ENCODE measurements at places on chromosomes 11 and 22.

- no peak for DNase-seq
Measured at GRCh38 chr22:40033586-40034380, 39.0 kb downstream of the FAM83F start.

- no peak for DNase-seq
Measured at GRCh38 chr11:117039900-117040299, 58.3 kb downstream of the SIK3 start.

DNA sequence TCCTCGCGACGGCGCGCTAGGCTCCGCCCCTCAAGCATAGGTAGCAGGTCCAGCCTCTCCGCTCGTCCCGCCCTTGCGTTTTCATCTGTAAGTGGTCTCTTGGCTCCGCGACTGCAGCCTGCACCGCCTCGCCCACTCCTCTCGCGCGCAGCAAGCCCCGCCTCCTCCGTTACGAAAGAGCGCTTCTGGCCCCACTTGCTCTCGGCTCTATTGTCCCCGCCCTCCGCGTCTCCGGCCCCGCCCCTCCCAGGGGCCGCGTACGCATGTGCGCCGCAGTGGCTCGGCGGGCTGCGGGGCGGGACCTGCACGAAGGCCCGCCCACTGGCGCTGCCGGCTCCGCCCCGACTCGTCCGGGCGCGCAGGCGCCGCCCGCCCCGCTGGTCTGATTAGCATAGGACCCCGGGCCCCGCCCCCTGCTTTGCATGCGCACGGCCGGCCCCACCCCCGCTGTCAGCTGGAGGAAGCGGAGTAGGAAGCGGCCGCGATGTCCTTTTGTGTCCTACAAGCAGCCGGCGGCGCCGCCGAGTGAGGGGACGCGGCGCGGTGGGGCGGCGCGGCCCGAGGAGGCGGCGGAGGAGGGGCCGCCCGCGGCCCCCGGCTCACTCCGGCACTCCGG lies at the start of gene ESRRA:
TSS of gene ESRRA (plus strand) at position 450 of the 616 bp plus-strand sequence. CDS start 1,656 bp downstream, outside the sequence.
- DNase-seq: peak; percentile 99

- no peak for DNase-seq
Measured at GRCh38 chr11:127106938-127107337, 106.4 kb upstream of the KIRREL3 start.

DNA sequence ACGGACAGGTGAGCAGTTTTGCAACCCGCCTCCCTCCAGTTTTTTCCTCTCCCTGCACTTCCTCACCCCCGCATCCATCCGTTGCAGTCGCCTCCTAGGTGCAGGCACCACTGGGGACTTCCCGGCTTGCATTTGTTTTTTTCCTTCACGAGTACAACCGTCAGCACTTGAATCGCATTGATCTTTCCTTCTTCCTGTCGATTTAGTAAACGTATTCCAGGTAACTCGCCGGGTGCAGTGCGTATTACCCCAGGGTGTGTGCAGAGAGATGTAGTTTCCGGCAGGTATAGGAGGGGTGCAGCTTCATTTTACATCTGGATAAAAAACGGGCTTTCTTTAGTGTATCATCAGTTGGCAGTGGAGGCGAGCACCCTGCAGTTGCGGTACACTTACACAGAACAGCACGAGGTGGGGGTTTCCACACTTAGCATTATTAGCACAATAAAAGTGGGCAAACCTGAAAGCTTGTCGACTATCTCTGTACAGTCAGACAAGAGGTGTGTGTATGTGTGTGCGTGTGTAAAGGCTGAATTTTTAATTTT lies at the start of gene SORL1-AS1:
TSS of gene SORL1-AS1 (minus strand) at position 359 of the 542 bp plus-strand sequence.
- DNase-seq: no peak

- DNase-seq: no peak
Measured at GRCh38 chr11:64558065-64558745, 32.8 kb upstream of the SLC22A12 start.

GRCh38 chr22:46934746-46935491 lies 172.5 kb downstream of the TBC1D22A start:
- DNase-seq: peak; percentile 51

DNA sequence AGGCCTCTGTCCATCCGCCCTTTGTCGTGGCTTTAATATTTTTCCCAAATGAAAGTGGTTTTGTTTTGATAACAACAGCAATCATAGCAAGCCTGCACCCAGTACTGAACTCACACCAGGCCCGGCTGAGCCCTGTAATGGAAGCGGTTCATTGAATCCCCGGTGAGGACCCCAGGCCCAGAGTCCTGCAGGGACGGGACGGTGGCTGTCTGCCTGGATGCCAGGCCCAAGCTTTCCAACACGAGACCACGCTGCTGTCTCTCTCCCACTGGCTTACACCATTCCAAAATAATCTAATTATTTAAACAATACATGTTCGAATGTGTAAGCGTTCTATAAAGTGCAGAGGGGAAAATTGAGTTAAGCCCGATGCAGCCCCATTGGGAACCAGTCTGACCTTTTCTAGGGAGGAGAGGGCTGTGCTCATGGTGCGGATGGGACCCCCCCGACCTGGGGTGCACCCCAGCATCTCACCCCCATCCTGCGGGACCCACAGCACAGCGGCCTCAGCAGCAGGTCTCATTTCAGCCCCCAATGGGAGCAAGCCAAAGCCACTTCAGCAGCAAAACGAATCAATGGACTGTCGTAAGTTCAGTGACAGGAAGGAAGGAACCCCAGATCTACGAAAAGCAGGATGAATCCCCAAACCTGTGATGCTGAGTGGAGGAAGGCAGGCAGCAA lies 1046.9 kb downstream of the BRD1 start:
- no peak for DNase-seq

GRCh38 chr11:6238902-6239301 lies at the start of gene CNGA4:
CNGA4 (plus strand) TSS chr11:6239089; CDS start chr11:6239207, 118 bp downstream.
- DNase-seq: no peak

- no peak for DNase-seq
Measured at GRCh38 chr11:108025387-108026080, 16.8 kb downstream of the CUL5 start.

GRCh38 chr11:3203221-3204043 lies 15.2 kb downstream of the MRGPRG start:
- no peak for DNase-seq

DNA sequence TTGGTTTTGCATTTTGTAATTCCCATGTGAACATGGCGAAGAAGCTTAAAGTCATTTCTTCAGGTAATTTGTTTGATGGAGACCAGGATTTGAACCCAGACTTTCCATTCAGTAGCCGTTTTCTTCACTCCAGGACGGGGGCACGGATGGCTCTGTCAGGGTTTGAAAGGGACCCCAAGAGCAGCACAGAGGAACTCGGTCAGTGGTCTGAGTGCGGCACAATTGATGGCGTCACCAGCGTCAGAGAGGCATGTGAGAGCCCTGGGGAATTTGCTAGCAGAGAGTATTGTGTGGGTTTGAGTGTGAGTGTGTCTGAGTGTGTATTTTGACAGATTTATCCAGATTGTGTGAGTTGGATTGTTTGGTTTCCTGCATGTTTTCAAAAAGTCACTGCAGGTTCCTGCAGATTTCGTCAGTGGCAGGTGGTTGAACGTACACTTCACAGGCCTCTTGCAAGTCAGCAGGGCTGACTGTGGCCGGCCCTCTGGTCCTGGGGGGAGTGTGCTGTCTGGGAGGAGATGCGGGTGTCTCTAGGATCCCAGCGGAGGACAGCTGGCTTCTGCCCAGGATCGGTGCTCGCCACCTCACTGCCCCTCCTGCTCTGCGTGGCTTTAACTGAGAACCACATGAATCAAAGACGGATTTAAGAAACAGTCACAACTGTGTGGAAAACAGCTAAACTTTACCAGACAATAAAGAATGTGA lies 199.3 kb downstream of the TBC1D22A start:
- no peak for DNase-seq

GRCh38 chr11:84310268-84310667 lies 1024.1 kb upstream of the CCDC90B start:
- no peak for DNase-seq

GRCh38 chr11:63670433-63671321 lies 499 bp downstream of the ATL3 start:
- no peak for DNase-seq

DNA sequence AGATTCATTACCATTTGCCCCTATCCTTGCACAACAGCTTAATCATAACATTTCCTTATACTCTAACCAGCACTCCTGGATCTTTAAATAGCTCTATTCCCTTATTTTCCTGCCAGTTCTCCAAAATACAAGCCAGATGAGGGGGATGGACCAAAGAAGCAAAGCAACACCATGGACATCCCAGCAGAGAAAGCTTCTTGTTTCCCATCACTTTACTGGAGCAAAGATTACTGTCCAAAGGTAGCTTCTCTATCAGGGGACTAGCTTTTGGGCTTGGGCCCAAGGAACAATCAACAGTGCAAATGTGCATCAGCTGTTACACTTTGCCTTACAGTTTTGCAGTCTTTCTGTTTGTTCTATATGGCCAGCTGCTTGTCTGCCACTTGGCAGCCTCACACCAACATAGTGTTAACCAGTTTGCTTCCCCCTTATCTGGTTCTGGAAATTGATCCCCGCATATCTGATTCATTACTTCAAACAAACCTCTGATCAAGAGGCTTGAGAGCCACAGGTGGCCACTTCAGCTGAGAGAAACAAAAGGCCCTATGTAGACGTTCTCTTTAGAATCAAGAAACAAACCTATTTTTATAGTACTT lies 814.3 kb downstream of the METTL15 start:
- no peak for DNase-seq

DNA sequence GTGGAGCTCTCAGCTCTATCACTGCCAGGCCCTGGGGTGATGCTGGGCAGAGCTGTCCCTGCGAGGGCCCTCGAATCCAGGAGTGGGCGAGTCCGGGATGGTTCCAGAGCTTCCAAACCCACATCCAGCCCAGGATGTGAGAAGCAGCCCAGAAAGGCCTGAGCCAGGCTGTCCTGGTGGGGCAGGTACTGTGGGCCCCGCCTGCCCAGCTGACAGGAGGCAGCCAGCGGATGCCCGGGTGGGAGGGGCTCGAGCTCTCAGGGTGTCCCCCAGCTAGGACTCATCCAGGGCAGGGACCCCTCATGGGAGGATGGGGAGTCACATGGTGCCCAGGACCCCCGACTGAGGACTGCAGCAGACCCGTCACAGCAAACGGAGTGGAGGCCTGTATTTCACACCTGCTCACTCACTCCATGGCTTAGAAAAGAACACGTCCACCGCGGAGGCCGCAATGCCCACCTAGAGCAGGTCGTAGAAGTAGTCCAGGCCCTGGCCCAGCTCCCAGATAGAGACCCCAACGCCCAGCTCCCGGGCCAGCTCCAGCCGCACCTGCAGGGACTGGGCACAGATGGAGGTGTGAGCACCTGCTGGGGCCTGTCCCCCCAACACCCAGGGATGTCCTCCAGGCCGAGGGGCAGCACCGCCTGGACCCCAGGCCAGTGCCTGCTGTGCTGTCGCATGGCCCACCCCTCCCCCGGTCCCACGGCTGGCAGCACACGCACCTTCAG lies 26.9 kb downstream of the TSPAN4 start:
- no peak for DNase-seq

DNA sequence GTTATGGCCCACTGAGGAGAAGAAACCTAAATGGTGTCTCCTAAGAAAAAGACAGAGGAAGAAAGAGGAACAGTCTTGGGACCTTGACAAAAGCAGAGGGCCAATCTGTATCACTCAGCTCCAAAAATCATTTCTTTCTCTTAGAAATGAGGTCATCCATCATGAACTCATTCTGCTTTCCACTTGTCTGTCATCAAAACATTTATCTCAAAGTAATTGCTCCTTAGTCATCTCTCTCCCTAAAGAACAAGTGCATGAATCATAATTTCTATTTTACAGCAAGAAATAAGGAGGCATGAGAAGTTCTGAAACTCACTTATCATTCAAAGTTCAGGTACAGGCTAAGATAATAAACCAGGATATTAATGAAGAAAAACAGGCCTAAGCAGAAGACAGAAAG lies 375.6 kb downstream of the KCNA4 start:
- no peak for DNase-seq

- no peak for DNase-seq
Measured at GRCh38 chr11:69009441-69010211, 3.4 kb downstream of the MRGPRF start.

DNA sequence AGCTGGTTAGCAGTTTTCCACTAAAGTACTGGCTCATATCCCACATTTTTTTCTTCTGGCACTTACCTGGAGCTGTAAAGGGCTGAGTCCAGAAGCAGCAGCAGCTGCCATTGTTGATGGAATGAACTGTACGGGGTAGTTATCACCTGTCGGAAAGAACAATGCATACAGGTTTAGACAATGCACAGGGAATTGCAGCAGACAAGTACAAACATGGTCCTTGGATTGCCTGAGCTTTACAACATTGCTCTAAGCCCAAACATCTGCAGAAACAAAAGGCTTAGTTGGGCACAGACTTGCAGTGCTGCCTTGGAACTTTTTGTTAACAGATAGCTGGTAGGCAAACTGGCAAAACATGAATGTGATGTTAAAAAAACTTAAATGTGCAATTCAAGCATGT lies 258.8 kb downstream of the SOX6 start:
- no peak for DNase-seq

GRCh38 chr11:62574363-62575071 lies 826 bp upstream of the EEF1G start:
- DNase-seq: no peak

DNA sequence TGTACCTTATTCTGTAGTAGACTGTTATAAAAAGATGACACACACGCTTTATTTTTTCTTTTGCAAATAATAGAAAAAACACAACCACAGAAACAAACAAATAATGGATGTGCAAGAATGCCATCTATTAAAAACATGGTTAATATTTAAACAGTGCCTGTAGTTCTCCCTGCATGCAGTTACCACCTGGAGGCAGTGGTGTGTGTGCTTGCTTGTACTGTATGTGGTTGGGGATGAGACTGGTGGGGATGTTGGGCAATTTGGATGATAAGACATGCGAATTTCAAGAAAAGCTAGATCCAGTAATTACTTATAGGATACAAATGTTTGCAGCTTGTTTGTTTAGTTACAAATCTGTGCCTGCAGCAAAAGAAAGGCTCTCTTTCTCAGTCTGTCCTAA lies 3.6 kb downstream of the C11orf87 start:
- DNase-seq: no peak

- DNase-seq: no peak
Measured at GRCh38 chr11:7595016-7595866, 78.1 kb downstream of the CYB5R2 start.

DNA sequence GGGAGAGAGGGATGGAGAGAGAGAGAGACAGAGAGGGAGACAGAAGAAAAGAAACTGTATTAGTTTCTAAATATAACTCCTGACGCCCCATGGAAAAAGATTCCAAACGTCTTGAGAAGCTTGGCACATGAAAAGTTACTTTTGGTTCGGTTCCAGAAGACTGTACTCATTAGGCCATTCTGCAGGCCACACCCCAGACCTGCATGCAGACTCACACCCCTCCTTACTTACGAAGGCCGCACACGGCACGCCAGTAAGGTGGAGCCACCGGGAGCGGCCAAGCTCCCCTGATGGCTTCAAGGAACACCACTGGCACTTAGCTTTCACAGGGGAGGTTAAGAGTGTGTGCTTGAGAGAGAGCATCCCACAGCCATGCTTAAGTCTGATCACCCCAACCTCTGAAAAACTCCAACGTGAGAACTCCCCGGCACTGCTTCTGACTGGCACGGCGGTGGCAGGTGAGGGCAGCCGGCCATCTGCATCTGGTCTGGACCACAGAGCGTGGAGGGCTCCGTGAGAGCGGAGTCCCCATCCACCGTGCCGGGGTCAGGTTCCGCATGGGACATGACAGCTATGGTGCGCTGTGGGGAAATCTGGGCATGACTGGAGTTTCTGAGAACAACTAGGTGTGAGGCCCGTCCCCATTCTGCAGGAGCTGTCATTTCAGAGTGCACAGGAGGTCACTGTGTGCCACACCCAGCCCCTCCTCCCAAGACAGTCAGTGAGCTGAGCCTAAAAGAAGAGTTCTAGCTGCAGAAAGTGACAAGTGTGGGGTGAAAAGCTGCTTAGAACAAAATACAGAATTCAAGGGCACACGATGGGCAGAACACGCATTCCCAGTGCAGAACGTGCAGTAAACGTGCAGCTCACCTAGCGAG lies 62.4 kb downstream of the MYH9 start:
- no peak for DNase-seq

- DNase-seq: no peak
Measured at GRCh38 chr22:44181912-44182587, 1.3 kb downstream of the PARVG start.
